ENCODE measurements at places on chromosomes 5 and 9.
A peak's percentile ranks its signal among the peaks of the same experiment; 100 is the strongest.

- no peak overlapping the region for H3K27ac ChIP-seq
- H3K36me3 ChIP-seq: no peaks in the 10 kb centered on the region
- DNase-seq: no peak
- no peaks in the 10 kb centered on the region for H3K27me3 ChIP-seq
Observed at GRCh38 chr9:136703276-136703860, 9.0 kb upstream of the DIPK1B start.

DNA sequence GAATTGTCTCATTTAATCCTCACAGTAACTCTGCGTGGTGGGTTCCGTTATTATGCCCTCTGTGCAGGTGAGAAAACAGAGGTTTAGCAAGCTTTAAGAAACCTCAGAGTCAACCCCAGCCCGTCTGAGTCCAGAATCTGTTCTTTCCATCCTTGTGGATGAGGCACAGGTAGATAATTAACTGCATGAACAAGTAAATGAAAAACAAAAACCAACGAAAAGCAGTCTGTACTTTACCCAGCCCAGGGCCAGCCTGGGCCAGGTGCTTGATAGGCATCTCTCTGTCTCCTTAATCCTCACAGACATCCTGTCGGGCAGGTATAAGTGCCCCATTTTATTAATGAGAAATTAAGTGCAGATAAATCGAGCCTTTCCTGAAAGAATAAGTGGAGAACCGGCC, 25.3 kb upstream of the CXCL14 start:
- no peaks in the 10 kb centered on the region for H3K4me1 ChIP-seq
- no peak overlapping the region for H3K4me3 ChIP-seq
- H3K27me3 ChIP-seq: no peaks in the 10 kb centered on the region

DNA sequence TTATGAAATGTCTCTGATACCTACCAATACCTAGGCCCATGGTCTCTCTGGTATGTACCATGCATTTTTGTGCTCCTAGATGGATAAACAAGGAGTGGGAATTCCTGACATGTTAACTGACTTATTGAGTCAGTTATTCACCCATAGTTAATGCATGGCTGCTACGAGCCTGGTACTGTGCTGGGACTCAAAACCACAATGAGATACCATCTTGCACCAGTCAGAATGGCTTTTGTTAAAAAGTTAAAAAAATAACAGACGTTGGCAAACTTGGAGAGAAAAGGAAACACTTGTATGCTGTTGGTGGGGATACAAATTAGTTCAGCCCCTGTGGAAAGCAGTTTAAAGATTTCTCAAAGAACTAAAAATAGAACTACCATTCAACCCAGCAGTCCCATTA, 293.8 kb downstream of the OSTF1 start:
- no peak overlapping the region for H3K27ac ChIP-seq
- H3K4me1 ChIP-seq: no peaks in the 10 kb centered on the region
- no peak overlapping the region for H3K4me3 ChIP-seq
- no peak for DNase-seq
- no peaks in the 10 kb centered on the region for H3K27me3 ChIP-seq

DNA sequence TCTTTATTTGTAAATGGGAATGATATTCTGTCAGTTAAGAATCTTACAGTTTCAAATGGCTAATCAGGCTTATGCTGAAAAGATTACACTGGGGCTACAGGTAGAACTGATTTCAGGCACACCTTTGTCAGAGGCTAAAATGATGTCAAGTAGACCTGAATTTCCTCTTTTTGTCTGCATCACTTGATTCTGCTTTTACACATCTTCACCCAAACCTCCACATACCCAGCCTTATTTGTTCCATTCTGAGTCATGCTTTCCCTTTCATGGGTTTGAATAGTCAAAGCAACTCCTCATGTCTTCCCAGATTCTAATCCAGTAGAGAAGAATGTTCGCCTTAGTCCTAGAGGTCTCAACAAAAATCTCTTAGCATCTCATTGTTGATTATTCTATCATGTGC, 156.4 kb downstream of the CWC27 start:
- DNase-seq: no peak
- H3K27me3 ChIP-seq: no peaks in the 10 kb centered on the region
- H3K4me3 ChIP-seq: no peak overlapping the region
- no peaks in the 10 kb centered on the region for H3K4me1 ChIP-seq
- H3K36me3 ChIP-seq: no peaks in the 10 kb centered on the region

- no peak overlapping the region for H3K4me3 ChIP-seq
- H3K27me3 ChIP-seq: no peaks in the 10 kb centered on the region
- DNase-seq: no peak
- H3K27ac ChIP-seq: no peak overlapping the region
Observed at GRCh38 chr9:18675332-18675731, 201.4 kb downstream of the ADAMTSL1 start.

GRCh38 chr5:88390096-88390441, 121.4 kb upstream of the TMEM161B start:
- H3K4me3 ChIP-seq: no peak overlapping the region
- DNase-seq: no peak
- H3K27me3 ChIP-seq: no peaks in the 10 kb centered on the region
- H3K36me3 ChIP-seq: no peaks in the 10 kb centered on the region
- no peak overlapping the region for H3K27ac ChIP-seq
- H3K4me1 ChIP-seq: no peaks in the 10 kb centered on the region

DNA sequence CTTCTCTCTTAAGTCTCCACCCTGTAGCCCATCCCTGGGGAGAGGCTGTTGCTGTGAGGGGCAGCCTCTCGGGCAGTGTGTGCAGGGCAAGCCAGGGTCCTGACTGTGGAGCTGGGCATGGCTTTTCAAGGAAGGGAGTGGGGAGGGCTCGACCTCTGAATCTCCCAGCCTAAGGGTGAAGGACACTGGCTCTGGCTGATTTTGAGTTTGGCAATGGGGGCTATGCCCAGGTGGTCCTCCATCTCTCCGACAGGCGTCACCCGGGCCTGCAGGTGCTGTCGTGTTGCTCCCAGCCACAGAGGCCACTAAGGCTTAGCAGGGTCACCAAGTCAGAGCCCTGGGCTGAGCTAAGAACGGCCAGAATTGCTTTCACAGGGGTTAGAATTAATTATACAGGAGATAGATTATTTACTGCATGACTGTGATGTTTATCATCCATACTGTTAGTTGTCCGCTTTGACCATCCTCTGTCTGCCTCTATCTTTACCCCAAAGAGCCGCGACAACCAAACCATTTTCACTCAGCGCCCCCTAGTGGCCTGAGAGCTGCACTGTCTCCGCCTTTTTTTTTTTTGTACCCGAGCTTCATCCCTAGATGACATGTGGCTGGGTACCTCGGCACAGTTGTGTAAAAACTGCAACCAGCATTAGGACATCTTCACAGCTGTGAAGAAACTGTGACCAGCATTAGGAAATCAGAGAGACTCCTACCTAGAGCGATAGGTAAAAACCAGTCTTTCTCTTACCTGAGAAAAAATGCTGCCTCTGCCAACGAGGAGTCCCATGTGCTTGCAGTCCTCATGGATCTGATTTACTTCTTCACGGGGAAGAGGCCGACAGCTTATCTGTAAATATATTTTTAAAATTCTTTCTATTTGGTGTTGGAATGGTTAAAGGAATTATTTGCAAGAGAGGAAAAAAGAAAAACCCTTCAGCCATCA, 44.5 kb downstream of the AGXT2 start:
- H3K4me3 ChIP-seq: no peak overlapping the region
- DNase-seq: peak; percentile 46
- no peaks in the 10 kb centered on the region for H3K36me3 ChIP-seq
- no peaks in the 10 kb centered on the region for H3K27me3 ChIP-seq

GRCh38 chr9:99167694-99168093, 54.0 kb downstream of the ALG2 start:
- H3K4me1 ChIP-seq: no peaks in the 10 kb centered on the region
- H3K27me3 ChIP-seq: no peaks in the 10 kb centered on the region
- no peaks in the 10 kb centered on the region for H3K36me3 ChIP-seq
- no peak for DNase-seq
- H3K4me3 ChIP-seq: no peak overlapping the region
- H3K27ac ChIP-seq: no peak overlapping the region

DNA sequence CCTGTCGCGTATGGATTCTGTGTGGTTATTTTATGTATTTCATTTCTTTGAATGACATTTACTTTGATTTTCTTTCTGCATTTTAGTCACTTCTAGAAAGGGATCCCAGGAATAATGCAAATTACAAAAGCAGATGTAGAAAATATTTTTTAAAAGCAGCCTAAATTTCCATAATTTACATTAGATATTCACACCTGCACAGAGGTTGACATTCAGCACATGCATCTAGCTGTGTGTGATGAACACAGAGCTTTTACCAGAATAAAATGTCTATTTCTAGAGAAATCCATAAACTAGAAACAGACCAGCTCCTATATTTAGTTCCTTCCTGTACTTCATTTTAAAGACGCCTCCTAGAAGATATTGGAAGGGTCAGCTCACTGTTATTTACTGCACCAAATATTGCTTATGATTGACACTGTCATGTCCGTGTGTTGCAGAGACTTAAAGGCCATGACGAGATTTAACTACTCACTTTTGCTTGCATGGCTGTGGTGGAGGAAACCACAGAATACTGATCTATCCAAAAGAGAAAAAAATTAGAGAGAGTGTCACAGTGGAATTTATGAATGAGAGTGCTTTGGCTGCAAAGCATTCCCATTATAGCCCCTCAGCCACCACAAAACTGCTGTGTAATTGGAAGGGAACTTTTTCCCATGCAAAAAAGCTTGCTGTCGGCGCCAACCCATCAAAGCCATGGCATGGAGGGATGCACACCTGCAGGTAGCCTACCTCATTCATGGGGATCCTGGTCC, 58.1 kb downstream of the EBF1 start:
- no peaks in the 10 kb centered on the region for H3K36me3 ChIP-seq
- H3K27me3 ChIP-seq: no peaks in the 10 kb centered on the region
- no peak for DNase-seq

DNA sequence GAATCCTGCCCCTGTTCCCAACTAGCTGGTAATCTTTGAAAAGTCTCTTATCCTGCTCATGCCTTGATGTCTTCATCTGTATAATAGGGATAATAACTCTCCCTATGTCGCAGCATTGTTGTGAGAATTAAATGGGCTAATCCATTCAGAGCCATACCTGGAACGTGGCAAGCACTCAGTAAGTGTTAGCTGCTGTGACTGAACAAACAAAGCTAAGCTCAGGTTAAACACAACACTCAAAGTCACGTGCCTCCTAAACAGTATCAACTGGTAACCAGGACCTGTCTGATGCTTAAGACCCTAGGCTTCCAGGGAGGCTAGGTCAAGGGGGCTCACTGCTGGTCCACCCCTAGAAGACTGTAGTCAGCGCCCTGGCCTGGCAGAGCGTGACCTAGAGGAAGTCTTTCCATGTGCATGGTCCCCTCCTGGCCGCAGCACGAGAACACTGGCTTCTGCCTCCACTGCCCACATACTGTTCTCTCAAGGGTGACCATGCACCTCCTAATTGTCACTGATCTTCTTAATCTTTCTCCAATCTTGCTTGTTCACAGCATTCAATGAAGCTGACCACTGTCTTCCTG, 211.1 kb downstream of the TTLL11 start:
- no peaks in the 10 kb centered on the region for H3K4me1 ChIP-seq
- no peaks in the 10 kb centered on the region for H3K27me3 ChIP-seq
- H3K4me3 ChIP-seq: no peak overlapping the region
- H3K27ac ChIP-seq: no peak overlapping the region

GRCh38 chr5:76408104-76408654, 5.1 kb downstream of the IQGAP2 start:
- no peak for DNase-seq
- peaks cover 4% of the 10 kb centered on the region for H3K36me3 ChIP-seq
- H3K27me3 ChIP-seq: no peaks in the 10 kb centered on the region
- peaks cover 85% of the 10 kb centered on the region for H3K4me1 ChIP-seq
- no peak overlapping the region for H3K4me3 ChIP-seq

- H3K36me3 ChIP-seq: peaks cover 29% of the 10 kb centered on the region
- no peaks in the 10 kb centered on the region for H3K27me3 ChIP-seq
- no peak for DNase-seq
- H3K4me1 ChIP-seq: peaks cover 36% of the 10 kb centered on the region
- peak overlapping the region; percentile 77 for H3K27ac ChIP-seq
- no peak overlapping the region for H3K4me3 ChIP-seq
Observed at GRCh38 chr5:140548791-140549190, 1.3 kb downstream of the EIF4EBP3 start.

GRCh38 chr5:149552553-149553160, 1.4 kb upstream of the CSNK1A1 start:
- peaks cover 25% of the 10 kb centered on the region for H3K4me1 ChIP-seq
- H3K27ac ChIP-seq: no peak overlapping the region
- no peaks in the 10 kb centered on the region for H3K36me3 ChIP-seq
- H3K4me3 ChIP-seq: no peak overlapping the region

- H3K36me3 ChIP-seq: no peaks in the 10 kb centered on the region
- H3K27ac ChIP-seq: no peak overlapping the region
- DNase-seq: no peak
- no peaks in the 10 kb centered on the region for H3K27me3 ChIP-seq
Observed at GRCh38 chr5:71996789-71997188, 110.5 kb upstream of the MAP1B start.

GRCh38 chr5:96758621-96759020, 49.1 kb downstream of the ERAP1 start:
- no peak overlapping the region for H3K27ac ChIP-seq
- H3K27me3 ChIP-seq: no peaks in the 10 kb centered on the region
- H3K4me3 ChIP-seq: no peak overlapping the region
- no peak for DNase-seq
- H3K4me1 ChIP-seq: no peaks in the 10 kb centered on the region

- no peak overlapping the region for H3K4me3 ChIP-seq
- H3K27me3 ChIP-seq: no peaks in the 10 kb centered on the region
- DNase-seq: no peak
- H3K36me3 ChIP-seq: no peaks in the 10 kb centered on the region
- no peak overlapping the region for H3K27ac ChIP-seq
Observed at GRCh38 chr9:37333288-37333687, 89.2 kb upstream of the GRHPR start.

DNA sequence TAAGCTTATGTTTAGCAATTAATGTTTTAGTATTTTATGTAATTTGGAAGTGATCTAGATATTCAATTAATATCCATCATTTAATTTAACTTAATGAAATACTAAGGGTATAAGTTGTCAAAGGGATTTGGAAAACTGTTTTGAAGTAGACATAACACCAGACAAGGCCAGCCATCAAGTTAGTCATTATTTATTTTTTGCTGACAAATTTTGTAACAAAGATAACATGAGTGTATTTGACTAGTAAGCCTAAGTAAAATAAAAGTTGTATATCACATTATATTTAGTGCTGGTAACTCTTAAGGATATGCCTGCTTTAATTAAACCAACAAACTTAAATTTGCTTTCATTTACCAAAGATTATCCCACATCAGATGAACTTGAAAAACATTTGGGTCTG, 125.9 kb upstream of the TNFAIP8 start:
- no peaks in the 10 kb centered on the region for H3K36me3 ChIP-seq
- no peaks in the 10 kb centered on the region for H3K27me3 ChIP-seq
- H3K4me3 ChIP-seq: no peak overlapping the region
- H3K27ac ChIP-seq: no peak overlapping the region
- DNase-seq: no peak

GRCh38 chr5:64074533-64074932, 91.1 kb upstream of the RNF180 start:
- no peak overlapping the region for H3K27ac ChIP-seq
- no peak for DNase-seq
- H3K4me1 ChIP-seq: no peaks in the 10 kb centered on the region
- H3K4me3 ChIP-seq: no peak overlapping the region

Data from CD4-positive, alpha-beta memory T cell (primary cell).